ENCODE measurements at places on chromosomes 7 and 10.
A peak's percentile ranks its signal among the peaks of the same experiment; 100 is the strongest.

- peak; percentile 21 for DNase-seq
Measured at GRCh38 chr7:56097700-56098099, 4.9 kb upstream of the PHKG1 start.

GRCh38 chr7:6359734-6360133 lies 87.3 kb upstream of the CYTH3 start:
- no peak for DNase-seq

DNA sequence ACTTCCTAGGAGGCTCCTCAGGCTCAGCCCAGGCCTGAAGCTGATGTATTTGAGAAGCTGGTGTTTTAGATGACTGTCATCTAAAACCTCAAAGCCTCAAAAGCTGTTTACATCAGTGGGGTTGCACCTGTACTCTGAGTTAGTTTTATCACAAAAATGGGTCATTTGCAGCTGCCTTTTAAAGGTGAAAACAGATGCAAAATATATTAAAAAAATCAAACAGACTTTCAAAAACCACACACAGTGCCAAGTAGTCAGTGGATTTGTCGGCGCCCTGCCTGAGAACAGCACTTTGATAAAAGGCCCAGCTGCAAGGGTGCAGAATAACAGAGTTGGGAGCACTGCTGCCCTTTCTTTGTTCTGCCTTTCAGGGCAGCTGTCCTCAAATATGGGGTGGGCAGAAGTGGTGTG lies 103.0 kb downstream of the VOPP1 start:
- DNase-seq: no peak

GRCh38 chr10:47438857-47439474 lies 44.9 kb downstream of the ANXA8 start:
- DNase-seq: peak; percentile 23

GRCh38 chr7:19112274-19113001 lies 5.0 kb downstream of the TWIST1 start:
- DNase-seq: peak; percentile 65

DNA sequence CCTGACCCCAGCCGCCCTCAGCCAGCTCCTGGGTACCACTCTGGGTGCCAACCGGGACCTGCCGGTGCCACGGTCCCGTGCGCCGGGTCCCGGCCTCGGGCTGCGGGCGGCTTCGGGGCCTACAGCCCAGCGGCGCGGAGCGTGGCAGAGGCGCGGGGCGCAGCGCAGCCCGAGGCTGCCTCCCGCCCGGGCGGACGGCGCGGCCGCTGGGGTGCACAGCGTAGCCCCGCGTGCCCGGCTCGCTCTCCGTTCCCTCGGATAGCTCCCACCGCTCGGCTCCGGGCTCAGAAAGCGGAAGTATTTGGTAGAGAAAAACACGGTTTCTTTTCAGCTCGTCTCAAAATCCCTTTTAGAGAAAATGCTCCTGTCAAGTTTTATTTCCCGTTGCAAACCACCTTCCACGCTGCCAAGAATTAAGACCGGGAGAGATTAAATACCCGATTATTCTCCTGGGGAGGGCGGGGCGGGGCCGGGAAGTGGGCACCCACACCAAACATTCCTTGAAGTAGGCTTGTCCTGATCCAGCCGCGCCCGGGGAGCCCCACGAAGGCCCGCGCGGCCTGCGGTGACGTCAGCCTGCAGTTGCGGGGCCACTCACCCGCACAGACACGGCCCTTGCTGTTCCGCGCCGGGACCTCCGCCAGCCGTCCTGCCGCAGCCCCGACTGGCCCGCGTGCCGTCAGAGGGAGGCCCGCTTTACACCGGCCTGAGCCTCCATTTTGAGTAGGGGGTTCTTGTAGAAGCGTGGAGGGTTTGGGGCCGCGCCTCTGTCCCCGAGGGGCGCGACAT lies 7.2 kb downstream of the HOXA13 start:
- no peak for DNase-seq

DNA sequence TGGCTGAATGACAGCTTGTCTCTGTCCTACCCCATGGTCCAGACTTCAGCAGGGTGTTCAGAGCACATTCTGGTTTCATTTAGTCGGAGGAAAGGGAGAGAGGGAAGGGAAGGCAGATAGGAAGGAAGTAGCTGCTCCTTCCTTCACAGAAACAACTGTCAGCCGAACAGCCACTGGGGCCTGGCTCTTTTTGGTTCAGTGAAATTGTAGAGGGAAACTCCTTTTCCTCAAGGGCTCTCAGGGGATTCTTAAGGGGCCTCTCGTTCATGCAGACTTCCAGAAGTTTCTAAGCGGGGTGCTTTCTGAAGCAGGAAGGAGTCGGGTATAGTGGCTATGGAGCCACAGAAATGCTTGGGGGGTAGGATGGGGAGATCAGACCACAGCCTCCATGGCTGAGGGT lies 56.4 kb downstream of the TLL2 start:
- DNase-seq: no peak

GRCh38 chr10:27153845-27154193 lies 365 bp downstream of the YME1L1 start:
- no peak for DNase-seq

- no peak for DNase-seq
Measured at GRCh38 chr7:82704121-82704520, 260.5 kb upstream of the CACNA2D1 start.

DNA sequence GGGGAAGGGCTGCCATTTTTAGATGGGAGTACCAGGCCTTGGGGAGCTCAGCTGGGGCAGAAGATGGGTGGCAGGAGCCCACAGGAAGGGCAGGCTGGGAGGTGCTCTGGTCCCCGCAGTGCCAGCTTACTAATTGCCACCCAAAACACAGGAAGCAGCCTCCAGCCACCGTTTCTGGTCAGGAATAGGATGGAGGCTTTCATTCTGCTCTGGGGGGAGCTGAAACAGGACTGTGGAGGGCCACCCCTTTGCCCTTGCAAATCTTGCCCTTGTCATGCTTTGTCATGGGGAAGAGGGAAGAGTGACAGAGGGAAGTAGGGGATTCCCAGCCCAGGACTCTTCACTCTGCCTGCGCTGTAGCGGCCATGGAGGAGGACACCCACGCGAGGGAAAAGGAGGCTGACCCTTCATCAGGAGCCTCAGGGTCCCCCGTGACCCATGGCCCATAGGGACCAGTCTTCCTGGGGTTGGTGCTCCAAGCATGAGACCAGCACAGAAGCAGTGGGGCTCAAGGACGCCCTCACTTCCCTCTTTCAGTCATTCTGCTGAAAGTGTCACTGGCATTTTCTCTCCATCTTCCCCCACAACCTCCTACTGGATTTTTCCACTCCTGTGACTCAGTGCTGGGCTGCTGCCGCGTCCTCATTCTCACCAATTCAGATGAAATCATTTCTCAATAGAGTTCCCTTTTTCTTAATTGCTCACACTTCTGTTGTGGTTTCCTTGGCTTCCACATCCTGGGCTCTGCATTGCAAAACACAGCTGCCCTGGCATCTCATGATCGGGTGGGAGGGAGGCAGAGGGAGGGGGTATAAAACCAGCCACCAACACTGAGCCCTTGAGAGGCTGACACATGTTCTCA lies 61.9 kb downstream of the MKI67 start:
- peak; percentile 26 for DNase-seq

GRCh38 chr10:86520871-86521677 lies 518 bp downstream of the WAPL start:
- DNase-seq: no peak

DNA sequence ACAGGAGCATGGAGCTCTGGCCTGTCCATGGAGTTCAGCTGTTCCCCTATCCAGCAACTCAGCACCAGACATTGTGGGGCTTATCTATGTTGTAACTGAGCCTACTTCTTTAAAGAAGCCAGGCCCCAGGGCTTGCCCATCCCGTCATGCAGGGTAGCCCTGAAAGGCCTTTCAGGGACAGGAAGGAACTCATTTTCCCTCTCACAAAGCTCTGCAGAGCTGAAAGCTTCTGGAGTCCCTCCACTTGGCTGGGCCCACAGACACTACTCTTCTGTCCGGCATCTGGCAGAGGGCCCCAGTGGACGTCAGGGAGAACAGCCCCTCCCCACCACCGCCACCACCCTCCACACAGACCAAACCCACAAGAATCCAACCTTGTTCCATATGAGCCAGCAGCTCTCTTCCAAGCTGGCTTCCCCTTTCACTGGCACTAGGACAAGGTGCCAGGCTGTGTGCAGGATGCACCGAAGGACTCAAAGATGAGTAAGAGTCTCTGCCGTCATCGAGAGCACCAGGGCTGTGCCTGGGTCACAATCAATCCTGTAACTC lies 33.1 kb downstream of the DENND2A start:
- no peak for DNase-seq

DNA sequence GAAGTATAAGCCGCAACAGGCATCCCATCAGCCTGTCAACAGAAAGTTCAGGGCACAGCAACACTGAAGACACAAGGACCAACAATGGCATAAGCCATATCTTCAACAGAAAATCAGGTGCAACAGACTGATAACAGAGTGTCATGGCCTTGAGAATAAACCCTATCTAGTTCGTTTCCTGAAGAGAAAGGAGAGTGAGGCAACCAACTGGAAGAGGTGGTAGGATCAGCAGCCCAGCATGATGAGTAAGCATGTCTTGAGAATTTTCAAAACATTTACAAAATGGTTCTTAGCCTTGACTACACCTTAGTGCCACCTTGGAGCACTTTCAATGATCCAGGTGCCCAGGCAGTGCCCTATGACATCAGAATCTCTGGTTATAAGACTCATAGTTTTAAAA lies 290.2 kb upstream of the SEMA3C start:
- no peak for DNase-seq

DNA sequence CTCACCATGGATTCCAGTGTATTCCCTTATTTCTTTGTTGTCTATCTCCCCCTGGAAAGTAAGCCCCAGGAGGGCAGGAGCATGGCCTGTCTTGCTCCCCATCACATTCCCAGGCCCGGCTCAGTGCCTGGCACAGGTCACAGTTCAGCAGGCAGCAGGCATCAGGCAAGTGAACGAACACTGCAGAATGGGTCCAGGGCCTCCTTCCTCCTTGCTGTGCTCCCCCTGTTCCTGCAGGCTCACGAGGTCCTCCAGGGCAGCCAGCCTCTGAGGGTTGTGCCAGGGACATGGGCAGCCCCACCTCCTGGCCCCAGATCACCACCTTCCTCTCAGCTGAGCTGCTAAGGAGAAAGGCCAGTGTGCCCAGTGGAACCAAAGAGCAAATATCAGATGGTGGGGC lies 41.8 kb downstream of the PDLIM1 start:
- DNase-seq: no peak

DNA sequence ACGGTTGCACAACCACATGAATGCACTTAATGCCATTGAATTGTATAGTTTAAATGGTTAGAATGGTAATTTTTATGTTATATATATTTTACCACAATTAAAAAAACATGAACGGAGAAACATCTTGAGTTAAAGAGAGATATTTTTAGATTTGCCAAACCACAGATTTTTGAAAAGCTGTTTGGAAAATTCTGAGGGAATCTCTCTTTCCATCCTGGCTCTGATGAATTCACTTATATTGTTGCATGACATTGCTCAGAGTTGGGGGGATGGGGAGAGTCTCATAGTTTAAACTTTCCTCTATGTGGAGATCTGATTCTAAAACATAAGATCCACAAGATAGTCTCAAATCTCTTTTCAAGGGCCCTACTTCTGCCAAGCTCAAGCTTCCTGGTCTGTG lies 275.0 kb upstream of the NPVF start:
- DNase-seq: no peak

DNA sequence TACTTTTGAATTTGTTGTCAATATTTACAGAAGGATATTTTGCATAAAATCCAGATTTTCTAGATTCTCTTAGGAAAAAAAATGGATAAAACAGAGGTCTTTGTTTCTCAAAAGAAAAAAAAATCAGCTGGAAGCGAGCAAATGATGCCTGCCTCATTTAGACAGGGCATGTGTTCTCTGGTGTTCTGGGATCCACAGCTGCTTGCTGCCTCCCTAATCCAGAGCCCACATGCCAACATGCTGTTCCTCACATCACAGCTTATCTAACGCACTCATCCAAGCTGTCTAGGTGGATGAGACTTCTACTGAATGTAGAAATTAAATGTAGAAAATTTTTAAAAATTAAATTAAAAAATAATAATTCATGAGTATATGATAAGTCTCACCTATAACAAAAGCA lies 630.1 kb downstream of the SORCS1 start:
- no peak for DNase-seq

GRCh38 chr10:20709708-20710107 lies 187.4 kb downstream of the NEBL start:
- DNase-seq: no peak

- no peak for DNase-seq
Measured at GRCh38 chr10:85648279-85648754, 718.3 kb downstream of the GRID1 start.

GRCh38 chr7:14191686-14192098 lies 202.2 kb upstream of the ETV1 start:
- no peak for DNase-seq

DNA sequence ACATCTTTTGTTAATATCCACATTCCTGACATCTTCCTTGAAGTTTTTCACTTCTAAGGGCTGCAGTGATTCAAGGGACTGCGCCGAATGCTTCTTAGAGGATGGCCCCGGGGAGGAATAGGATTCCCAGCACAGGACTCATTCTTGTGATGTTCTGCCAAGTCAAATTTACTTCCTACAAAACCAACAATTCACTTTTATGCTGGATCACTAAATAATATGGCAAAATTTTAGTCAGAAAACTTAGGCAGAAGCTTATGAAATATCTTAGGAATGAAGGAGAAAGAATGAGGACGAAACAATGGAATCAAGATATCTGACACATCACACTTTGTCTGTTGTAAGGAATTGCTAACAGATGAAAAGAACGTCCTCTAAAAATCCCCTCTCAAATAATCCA lies 151.5 kb downstream of the JAZF1 start:
- DNase-seq: no peak

GRCh38 chr10:114010316-114010715 lies 33.4 kb upstream of the ADRB1 start:
- DNase-seq: no peak

- no peak for DNase-seq
Measured at GRCh38 chr7:21587139-21587784, 44.4 kb downstream of the DNAH11 start.

DNA sequence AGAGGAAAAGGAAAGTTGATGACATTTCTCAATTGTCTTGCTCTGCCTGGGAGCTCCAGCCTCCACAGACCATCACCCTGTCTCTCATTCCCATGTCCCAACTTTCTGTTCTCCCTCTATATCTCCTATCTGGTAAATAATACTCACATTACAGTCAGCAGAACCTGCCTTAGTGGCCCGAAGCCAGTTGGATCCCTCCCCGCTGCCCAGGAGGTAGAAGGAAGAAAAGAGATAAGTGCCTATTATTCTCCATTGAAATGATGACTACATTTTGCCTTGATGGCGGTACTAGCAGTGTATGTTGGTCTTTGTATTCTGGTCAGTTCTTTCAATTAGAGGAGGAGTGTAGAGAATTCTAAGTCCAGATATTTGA lies 91.9 kb downstream of the CSTF2T start:
- DNase-seq: no peak

DNA sequence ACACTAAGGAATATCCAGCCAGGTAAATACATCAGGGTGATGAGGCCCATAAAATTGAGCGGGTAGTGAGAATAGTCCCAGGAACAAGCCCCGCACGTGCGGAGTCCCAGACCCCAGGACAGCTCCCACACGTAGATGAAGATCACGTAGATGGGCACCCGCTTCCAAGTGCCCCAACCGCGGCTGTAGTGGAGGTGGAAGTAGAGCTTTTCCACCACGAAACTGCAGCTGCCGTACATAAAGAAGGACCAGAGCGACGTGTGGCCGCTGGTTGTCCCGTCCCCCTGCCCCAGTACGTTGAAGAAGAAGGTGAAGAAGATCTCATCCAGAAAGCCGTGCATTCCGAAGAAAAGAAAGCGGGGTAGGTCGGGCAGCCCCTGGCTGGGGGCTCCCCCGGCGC lies 948 bp downstream of the TMEM229A start:
- no peak for DNase-seq

GRCh38 chr10:15852111-15852557 lies 8.2 kb downstream of the MINDY3 start:
- no peak for DNase-seq

GRCh38 chr10:49761201-49761788 lies 828 bp downstream of the OGDHL start:
- DNase-seq: no peak

All from AG04449 (cell line).